Right hindlimb (tissue), 1 donor: ENCODE measurements at places on chromosomes 6 and 20.

DNA sequence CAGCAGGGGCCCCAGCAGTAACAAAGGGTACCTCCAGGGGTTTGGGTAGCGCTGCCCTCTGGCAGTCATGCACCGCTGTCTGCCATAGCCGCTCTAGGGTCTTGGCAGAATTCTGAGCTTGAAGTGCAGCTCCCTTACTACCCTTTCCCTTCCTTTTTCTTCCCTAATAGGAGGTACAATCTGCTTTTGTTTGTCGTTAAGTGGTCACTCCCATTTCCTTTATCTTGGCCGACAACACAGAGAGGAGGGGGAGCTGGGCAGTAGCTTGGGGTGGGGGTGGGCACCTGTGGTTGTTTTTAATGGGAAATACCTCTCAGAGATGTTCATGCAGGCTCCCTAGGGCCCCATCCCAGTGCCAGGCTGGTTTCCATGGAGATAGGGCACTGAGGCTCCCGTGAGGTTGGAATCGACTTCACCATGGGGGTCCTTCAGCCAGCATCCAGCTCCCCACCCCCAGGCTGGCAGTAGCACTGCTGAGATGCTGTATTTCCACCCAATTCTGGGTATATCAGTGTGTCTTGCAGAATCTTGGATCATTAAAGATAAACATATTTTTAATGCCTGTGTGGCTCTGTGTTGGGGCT, 18.6 kb downstream of the CCDC167 start:
- DNase-seq: no peak

GRCh38 chr20:59378396-59378795, 78.0 kb downstream of the EDN3 start:
- DNase-seq: no peak

DNA sequence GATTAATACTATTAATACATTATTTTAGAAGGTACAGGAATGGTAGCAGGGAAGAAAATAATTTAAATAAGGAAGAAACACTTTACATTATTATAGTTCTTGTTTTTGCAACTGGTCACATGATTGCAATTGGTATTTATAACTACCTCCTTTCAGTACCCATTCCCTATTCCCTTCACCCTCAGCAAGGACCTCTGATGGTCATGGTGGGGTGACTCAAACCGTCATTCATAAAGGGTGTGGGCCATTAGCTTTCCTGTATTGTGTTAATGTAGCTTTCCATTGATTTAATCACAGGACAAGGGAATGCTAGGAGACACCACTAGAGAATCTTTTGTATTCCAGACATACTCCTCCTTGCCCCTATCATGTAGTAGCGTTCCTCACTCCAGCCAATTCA, 47.2 kb upstream of the TMEM244 start:
- no peak for DNase-seq

DNA sequence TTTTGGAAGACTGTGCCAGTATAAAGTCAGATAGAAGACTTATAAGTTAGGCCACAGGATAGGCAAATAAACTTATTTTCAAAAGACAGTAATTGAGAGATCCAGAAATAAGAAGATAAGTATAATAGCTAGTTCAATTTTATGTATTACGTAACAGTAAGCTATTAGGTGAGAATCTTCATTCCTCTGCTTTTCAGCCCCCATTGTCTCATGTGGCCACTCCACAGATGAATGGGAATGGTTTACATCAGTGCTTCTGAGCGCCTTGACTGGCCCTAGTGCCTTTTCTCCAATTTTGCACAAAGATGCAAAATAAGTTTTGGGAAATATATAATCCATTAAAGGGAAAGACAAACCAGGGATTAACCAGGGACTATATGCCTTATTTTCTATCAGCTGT, 550.5 kb downstream of the MMUT start:
- DNase-seq: no peak
